ENCODE measurements at places on chromosomes 2 and 18.

GRCh38 chr18:75280427-75281280, 70.1 kb downstream of the TSHZ1 start:
- no peak for DNase-seq

DNA sequence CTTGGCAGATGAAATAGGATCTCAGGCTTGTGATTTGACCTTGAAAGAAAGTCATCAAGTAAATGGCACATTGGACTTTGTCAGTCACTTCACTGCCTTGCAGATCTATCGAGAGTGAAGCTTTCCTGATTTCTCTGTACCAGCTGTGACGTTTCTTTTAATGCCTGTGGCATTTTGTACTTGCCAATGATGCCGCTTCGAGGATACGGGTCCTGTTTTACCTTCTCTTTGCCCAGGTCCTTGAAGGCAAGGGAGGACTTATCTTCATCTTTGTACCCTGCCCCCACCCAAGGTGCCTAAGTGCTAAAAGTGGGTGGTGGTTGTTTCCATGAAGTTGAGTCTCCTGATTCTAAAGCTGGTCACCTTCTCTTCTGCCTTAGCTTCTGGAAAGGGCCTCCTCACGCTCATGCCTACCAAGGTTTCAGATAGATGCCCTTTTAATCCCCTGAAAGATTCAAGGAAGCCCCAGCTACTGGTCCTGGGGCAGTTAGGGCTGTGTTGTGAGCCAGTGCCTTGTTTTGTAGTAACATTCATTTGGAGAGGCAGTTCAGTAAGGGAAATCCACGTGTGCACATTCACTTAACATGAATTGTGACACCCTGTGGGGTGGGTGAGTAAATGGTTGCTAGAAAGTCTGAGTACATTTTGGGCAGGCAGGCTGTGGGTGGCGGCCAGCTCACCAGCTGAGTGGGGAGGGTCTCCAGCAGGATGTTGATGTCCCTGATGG, 6.1 kb downstream of the LBH start:
- DNase-seq, result no peak

DNA sequence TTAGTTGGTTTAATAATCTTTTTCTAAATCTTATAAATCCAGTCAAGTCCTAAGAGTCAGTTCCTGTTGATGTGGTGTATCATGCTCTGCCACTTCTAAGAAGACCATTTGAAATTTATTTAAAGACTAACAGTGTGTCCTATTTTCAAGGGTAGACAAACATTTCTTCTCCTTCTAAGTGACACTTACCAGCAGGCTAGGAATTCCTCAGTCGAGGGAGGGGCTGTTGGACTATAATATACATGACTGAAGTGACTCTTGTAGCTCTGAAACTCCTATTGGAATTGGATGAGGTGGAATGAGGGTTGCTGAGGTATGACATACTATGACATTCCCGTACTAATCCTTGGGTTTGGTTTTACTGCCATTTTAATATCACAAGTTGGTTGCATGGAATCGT, 30.6 kb downstream of the ITGB6 start:
- no peak for DNase-seq

- DNase-seq, result no peak
Measured at GRCh38 chr2:169049142-169049541, 18.0 kb upstream of the ABCB11 start.

DNA sequence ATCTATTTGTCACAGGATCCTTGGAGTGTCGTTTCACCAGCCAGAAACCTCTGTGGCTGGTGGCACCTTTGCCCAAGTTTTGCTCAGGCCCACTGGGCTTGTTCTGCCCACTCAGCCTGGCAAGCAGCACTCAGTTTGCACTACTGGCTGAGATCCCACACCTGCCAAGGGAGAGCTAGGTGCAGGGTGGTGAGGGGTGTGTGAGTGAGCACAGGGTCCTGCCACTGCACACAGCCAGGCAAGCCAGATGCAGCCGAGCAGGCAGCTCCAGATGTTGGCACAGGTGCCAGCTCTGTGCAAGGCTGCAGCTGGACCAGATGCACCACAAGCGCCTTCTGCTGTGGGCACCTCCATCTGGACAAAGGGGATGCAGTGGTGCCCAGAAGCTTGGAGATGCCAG, 281.7 kb upstream of the UBE2E3 start:
- no peak for DNase-seq

GRCh38 chr2:6814312-6814711, 51.4 kb downstream of the CMPK2 start:
- no peak for DNase-seq

DNA sequence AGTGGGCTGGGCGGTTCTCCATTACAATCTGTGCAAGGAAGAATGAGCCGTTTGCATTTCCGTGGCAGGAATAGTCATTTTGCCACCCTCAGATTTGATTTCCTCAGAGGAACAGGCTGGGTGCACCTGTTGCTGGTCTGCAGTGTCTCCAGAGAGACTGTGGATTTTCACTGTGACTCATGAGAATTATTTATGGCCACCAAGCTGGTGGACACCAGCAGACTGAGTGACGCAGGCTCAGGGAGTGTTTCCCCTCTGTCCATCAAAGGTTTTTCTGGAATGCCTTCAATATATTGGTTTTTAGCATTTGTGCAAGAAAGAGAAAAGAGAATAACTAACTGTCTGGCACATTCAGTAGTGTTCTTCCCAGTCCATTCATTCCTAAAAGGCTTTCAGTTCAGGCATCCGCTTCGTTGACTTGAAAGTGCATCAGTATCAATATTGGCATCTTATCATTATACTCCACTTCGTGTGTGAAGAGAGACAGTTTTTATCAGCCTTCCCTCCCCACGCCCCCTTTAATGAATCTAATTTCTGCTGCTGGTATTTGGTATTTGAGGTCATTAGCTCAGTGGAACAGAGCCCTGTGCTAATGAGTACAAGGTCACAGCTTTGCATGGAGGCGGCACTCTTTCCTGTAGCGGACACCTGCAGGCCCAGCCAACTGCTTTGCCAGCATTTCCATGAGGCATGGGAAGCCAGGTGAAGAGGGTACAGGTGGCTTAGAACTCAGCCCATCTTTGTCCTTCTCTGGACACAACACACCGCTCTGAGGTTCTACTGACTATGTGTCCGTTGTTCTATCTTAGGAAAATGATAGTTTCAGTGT, 39.9 kb downstream of the PRKCE start:
- DNase-seq, result no peak

DNA sequence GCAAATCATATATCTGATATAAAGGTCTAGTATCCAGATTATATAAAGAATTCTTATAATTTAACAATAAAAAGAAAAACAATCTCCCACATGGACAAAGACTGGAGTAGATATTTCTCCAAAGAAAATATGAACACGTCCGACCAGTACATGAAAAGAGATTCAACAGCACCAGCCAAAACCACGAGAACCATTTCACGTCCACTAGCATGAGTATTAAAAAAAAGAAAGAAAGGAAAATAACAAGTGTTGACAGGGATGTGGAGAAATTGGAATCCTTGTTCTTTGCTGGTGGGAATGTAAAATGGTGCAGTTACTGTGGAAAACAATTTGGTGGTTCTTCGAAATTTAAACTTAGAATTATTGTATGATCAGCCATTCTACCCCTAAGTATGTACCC, 432.7 kb upstream of the TRIB2 start:
- DNase-seq, result no peak

- no peak for DNase-seq
Measured at GRCh38 chr18:23183411-23184150, 48.3 kb downstream of the CABLES1 start.

DNA sequence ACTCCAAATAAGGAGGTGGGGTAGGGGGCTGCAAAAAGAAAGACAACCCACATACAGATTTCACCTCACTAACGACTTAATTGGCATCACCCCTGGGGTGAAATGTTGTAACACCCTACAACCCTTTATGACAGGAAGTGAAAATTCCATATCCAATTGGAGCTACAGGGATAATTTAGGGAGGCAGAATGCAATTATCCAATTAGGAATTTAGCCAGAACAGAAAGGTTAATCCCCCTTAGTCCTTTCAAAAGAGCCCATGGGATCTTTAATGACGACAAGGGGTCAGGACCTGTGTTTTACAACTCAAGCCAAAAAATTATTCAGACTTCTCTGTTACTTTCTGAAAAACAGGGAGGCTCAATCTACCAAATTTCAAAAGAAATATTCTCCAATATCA, 1027.1 kb downstream of the TMEM182 start:
- DNase-seq, result no peak

DNA sequence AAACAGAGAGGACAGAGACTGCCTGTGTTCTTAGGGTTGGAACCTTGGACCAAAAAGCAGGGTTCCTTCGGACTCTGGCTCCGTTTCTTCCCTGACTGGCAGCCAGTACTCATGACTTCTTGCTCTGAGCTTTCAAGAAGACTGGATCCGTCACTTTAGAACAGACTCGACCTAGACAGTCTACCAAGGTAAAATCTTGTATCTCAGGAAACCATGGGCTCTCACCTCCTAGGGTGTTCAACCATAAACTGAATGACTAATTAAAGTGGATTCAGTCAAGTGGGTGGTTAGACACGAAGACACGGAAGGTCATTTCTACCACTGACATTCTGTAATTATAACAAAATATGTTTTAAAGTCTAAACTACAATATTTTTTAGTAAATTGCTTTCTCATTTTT, 153.8 kb upstream of the SLC39A10 start:
- DNase-seq, result no peak

DNA sequence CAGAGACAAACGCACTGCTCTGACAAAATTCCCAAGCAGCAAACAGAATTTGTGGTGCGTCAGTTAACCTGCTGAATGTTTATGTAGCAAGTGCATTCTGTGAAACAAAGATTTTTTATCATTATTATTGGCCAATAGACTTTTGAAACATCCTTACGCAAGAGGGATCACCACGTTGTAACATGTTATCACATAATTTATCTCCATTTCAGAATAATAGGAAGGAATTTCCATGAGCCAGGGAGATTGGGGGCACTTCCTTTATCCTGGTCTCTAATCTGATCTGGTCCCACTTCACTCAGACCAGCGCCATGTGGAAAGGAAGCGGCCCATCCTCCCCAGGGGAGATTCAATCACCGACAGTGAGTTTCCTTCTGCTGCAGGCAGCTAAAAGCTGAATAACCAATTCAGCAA, 166.1 kb downstream of the PID1 start:
- DNase-seq, result no peak

DNA sequence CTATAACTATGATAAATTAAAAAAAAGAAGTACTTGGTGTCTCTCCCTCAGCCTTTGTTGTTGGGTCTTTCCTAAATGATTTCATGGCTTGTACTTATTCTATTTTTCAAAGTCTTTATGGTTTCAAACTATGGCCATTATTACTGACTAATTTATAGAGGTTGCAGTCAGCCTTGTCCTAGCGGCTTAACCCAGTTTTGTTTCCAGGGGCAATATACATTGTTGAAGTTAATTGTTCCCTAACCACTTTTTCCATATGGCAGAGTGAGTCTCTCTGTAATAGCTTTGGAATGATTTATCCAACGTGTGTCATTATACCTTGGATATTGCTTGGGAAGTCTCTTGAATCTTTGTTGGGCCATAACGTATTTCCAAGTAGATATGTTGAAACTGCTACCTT, 408.8 kb downstream of the HRH4 start:
- DNase-seq, result no peak

DNA sequence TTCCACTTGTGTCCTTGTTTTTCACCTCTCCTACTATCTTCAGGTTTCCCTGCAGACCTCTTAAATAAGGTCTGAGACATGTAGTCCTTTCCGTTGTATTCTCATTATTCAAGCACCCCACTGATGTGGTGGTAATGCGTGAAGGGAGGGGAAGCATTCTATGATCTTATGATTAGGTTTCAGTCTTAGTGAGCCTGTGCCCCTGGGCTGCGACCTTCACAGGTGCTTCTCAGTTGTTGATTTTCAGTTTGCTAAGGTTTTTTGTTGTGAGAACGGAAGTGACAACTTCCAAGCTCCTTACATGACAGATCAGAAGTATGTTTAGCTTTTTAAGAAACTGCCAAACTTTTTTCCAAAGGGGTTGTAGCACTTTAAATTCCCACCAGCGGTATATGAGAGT, 41.3 kb downstream of the VPS54 start:
- DNase-seq, result no peak

DNA sequence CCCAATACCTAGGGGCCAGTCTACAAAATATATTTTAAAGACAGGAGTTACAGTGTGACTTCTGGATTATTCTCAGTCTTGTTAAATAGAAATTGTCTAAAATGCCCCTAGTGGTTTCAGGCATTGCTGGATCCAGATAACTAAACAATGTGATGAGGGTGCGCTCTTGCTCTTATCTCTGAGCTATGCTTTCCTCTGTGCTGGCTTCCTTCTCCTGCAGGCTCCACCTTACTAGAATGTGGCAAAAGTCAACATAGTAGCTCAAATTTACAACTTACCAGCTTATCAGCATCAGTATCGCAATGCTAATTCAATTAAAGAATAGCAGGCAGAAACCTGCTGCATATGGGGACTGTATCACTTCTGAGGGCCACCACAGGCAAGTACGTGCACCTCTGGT, 61.3 kb upstream of the RNU4ATAC start:
- no peak for DNase-seq

DNA sequence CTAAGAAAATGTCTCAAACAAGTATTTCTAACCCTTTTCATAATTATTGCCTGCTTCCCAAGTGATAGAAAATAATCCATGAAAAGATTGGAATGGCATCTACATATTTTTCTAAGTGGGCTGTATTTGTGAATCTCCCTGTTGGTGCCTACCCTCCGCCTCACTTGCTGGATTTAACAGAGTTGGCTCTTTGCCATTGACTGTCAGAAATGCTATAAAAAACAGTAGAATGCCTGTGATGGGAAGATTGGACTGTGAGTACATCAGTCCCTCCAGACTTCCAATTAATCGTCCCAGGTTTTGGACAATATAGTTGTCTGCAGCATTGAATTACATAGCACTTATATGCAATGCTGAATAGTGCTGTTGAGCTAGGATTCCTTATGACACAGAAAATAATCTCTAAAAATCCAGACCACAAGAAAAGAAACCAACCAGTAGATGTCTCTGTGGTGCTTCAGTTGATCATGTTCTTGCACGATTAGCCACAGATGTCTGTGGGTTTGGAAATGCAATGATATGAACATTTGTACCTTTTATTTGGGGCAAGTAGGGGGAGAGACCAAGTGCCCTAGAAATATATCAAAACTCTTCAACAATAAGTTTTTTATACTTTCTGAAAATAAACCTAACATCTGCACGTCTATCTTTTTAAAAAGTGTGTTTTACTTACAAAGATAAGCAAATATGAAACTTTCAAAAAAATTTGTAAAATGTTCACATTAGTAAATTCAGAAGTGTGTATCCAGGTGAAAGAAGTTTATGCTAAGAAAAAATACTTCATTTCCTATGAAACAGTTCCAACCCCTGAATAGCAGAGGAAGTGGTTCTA, 88.5 kb downstream of the DYNAP start:
- no peak for DNase-seq

- DNase-seq, result no peak
Measured at GRCh38 chr2:210442457-210442856, 34.1 kb downstream of the LANCL1 start.

- no peak for DNase-seq
Measured at GRCh38 chr2:203510256-203510940, 24.7 kb downstream of the RAPH1 start.

DNA sequence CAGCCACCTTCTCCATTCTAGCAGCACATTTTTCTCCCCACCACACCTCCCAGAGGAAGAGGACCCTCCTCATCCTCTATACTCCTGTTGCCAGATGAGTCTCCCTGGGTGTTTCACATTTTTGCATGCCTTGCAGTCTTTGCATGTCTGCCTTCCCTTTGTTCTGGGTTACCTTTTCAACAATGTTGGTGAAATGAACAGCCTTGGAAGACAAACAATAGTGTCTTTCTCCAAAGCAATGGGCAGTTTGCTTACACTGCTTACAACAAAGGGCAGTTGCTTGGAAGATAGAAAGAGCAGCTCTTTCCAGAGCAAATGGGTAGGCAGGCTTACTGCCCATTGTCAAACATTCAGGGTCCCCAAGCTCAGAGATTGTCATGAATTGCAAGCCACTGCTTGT, 14.5 kb upstream of the SEH1L start:
- no peak for DNase-seq

- DNase-seq, result no peak
Measured at GRCh38 chr2:191246820-191247380, 1.7 kb downstream of the MYO1B start.

Measured in effector memory CD8-positive, alpha-beta T cell (primary cell).